IgD-negative memory B cell (primary cell): ENCODE measurements at places on chromosomes 6 and 20. TPM values are rescaled to one million over a fixed set of nuclear protein-coding genes. Genes with fewer than 3 reads are reported as not detected.

The TMEM63B gene
- polyA plus RNA-seq = 2.8 TPM

The OR2H2 gene
- not detected for polyA plus RNA-seq

The ZSCAN23 gene
- 0.14 TPM for polyA plus RNA-seq

The MLN gene
- not detected for polyA plus RNA-seq

The HLA-DRB5 gene
- 92.6 TPM for polyA plus RNA-seq

The MYH7B gene
- 0.34 TPM for polyA plus RNA-seq

The ADTRP gene
- polyA plus RNA-seq = 2.2 TPM

The ARFGEF3 gene
- not detected for polyA plus RNA-seq

The ETV7 gene
- 5.1 TPM for polyA plus RNA-seq

The GDAP1L1 gene
- not detected for polyA plus RNA-seq

The PRICKLE4 gene
- not detected for polyA plus RNA-seq

The HDAC2 gene
- 68.6 TPM for polyA plus RNA-seq

The CASS4 gene
- polyA plus RNA-seq = 0.34 TPM

The DPPA5 gene
- not detected for polyA plus RNA-seq

The FHL5 gene
- polyA plus RNA-seq = not detected

The TNF gene
- 6.4 TPM for polyA plus RNA-seq

The PTCHD4 gene
- polyA plus RNA-seq = not detected

The OPRL1 gene
- 3.7 TPM for polyA plus RNA-seq

The NRSN1 gene
- not detected for polyA plus RNA-seq
